Esophagus muscularis mucosa (tissue), 4 donors: ENCODE measurements at places on chromosomes 5 and 9. TPM values are rescaled to one million over a fixed set of nuclear protein-coding genes. Genes with fewer than 3 reads are reported as not detected.

DNA sequence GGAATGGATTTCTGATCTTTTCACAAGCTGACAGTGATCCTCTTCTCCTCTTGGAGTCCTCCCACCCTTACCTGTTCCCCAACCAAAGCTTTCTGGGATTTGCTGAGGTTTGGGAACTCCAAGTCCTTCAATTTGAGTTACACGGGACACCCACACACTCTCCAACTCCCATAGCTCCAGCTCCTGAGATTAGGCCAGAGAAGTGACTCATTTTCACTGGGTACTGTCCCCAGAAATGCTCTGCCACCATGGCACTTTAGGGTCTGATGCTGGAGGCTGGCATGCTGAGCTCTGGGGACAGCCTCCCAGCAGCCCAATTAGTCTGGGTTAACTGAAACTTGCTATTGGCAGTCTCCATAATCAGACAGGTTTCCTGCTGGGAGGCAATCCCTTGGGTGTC lies 14.0 kb upstream of the HRCT1 start:
- DNase-seq, result no peak

DNA sequence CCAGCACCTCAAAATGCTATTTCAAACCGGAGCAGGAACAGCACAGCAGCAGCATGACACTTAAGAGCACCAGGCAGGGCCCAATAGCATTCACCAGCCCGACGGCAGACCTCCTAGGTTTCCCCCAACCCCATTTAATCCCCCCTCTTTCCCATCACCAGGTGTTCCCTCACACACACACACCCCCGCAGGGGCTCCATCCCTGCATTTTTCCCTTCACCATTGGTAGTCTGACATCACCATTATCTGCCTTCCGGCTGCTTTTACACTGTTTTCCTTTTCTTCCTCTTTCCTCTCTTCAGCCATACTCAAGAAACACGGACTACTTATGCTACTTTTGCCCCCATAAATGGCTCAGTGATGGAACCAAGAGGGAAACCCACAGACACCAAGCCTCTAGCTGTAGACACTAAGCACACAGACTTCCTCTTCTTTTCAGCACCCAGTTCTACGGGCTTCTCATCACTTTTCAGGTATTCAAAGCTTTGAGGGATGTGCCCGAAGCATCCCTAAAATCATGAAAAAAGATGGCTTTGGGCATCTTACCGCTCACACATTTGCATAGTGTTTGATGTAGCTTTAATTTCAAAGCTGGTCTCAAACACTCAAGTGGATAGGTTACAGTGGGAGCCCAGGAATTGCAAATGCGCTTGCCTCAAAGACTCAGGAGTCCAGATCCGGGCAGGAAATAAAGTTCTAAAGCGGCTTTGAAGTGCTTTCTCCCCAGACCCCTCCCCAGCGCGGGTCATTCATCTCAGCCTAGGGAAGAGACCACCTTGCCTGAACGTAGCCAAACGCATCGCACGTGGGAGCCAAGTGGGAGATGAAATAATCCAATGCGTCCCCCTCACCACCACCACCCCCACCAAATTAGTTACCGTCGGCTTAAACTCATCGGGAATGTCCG lies 141.5 kb downstream of the TSSK1B start:
- DNase-seq, result no peak

DNA sequence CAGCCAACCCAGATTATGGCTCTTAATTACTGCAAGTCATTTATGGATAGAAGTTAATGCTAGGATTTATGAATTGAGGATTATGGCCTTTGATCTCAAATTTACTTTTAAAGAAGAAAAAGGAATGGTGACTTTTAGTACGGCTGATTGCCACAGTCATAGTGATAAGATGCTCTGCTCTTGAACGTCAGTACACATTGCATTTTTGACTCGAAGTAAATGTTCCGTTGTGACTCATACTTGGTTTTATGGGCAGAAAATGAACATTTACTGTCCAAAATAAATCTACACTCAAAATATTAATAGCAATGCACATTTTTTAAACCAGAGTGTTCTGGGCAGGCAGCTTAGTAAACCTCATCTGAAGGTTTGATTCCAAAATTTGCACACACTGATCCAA lies 830 bp downstream of the ADAMTSL1 start:
- no peak for DNase-seq

DNA sequence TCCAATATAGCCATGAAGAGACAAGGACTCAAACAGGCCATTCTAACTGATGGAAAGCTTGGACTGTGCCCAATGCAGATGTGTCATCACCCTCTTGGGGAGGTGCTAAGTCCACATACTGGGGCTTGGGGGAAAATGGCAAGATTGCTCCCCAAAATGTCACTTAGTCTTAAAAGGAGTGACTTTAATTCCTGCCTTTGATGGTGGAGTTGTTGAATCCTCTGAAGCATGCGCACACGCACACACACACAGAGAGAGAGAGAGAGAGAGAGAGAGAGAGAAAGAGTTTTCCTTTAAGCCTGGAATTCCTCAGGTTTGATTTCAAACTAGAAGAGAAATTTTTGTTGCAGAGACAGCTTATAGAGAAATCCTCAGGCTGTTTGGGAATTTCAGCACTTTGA lies 161.9 kb upstream of the GAS1 start:
- no peak for DNase-seq

The FAM163B gene
- total RNA-seq, result not detected

The SLC34A3 gene
- total RNA-seq, result not detected

The MYORG gene
- 20.8 TPM for total RNA-seq
